ENCODE measurements at places on chromosomes 1 and 21. TPM values are rescaled to one million over a fixed set of nuclear protein-coding genes. Genes with fewer than 3 reads are reported as not detected.

Gene LCE1B
- total RNA-seq, result not detected

Gene PDZK1IP1
- total RNA-seq, result not detected

Gene CHD1L
- 29.0 TPM for total RNA-seq

GRCh38 chr1:212914789-212915188 is 35.6 kb upstream of the VASH2 start:
- DNase-seq, result no peak

- no peak for DNase-seq
Observed at GRCh38 chr1:113096493-113096892, 23.5 kb downstream of the LRIG2 start.

- DNase-seq, result no peak
Observed at GRCh38 chr1:226702318-226702956, 36.6 kb downstream of the ITPKB start.

DNA sequence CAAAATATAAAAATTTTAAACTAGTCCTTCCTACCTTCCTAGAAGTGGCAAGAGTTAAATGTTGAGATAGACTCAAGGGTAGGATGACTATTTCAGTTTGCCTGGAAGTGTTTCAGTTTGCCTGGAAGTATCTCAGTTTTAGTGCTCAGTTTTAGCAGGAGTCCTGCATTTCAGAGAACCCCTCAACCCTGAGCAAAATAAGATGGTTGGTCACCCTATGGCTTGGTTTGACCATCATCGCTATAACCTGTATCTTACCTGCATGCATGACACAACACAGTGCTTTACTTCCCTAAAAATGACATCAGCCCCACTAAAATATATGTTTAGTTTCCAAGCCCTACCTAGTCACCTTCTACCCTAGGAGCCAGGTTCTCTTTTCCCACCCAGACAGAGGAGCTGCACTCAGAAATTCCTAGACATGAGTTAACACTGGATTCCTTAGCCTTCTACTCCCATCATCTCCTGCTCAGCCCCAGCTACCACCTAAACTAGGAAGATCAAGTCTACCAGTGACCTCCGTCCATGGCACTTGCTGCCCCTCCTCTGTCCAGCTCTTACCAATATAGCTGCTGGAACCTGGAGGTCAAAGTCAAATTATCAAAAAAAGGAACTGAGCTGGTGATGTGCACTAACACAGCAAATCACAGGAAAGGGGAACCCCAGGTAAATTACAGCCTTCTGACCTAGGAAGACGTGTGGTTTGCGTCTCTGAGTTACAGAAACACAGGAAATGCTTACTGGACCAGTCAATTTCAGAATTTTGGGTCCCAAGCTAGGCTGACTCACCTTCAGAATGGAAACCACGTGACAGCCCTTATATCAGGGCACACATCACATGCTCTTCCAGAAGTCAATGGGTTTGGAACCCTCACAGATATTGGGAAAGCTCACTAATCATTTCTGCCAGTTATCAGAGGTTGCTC is 2.2 kb upstream of the G0S2 start:
- DNase-seq, result peak; percentile 60

DNA sequence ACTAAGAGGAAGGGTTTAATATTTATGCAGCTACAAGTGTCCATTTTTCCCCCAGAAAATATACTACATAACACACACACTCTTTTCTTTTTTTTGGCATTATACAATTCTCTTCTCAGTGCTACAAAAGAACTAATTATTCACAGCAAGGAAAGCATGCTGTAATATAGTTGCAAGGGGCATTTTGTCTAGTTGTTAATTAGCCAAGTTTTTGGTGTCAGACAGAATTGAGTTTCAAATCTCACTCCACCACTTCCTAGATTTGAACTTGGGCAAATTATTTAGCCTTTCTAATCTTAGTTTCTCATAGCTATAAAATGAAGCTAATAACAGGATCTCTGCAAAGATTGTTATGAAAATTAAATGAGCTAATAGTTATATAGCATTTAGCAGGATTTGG is 60.0 kb upstream of the VTCN1 start:
- no peak for DNase-seq

DNA sequence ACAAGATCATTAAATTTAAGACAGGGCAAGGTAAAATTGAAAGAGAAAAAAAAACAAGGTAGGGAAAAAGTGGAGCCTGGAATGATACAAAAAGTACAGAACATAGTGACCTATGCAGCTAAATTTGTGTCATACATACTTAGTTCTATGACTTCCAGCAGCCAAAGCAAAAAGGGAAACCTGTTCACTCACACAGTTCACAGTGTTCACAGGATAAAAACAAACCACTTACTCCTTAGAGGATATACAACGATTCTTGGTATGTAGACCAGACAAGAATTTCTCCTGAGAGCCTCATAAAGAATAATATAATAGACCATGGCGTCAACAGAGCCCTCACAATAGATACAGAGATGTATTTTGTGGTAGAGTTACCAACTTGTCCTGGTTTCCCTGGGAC is 27.5 kb downstream of the COA7 start:
- no peak for DNase-seq

DNA sequence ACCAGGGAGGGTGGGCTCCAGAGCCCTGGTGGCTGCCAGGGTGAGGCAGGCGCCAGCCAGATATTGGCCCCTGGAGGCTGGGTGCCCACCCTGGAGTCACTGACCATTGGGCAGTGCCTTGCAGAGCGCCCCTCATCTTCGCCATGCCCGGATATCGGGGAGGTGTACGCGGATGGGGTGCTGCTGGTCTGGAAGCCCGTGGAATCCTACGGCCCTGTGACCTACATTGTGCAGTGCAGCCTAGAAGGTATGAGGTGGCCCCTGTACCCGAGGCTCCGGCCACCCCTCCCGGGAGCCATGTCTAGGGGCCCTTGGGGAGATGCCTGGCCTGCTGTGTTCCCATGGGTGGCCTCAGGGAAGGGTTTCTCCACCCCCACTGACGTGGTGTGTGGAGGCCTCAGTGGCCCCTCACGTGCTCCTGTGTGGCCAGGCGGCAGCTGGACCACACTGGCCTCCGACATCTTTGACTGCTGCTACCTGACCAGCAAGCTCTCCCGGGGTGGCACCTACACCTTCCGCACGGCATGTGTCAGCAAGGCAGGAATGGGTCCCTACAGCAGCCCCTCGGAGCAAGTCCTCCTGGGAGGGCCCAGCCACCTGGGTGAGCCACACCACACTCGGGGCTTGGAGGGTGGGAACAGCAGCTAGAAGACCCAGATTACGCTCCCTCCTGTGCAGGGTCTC is 30.9 kb downstream of the TRIM11 start:
- DNase-seq, result no peak

GRCh38 chr21:44623575-44623974 is 3.3 kb upstream of the KRTAP10-9 start:
- DNase-seq, result no peak

GRCh38 chr1:53081384-53082066 is 19.5 kb downstream of the PODN start:
- no peak for DNase-seq

DNA sequence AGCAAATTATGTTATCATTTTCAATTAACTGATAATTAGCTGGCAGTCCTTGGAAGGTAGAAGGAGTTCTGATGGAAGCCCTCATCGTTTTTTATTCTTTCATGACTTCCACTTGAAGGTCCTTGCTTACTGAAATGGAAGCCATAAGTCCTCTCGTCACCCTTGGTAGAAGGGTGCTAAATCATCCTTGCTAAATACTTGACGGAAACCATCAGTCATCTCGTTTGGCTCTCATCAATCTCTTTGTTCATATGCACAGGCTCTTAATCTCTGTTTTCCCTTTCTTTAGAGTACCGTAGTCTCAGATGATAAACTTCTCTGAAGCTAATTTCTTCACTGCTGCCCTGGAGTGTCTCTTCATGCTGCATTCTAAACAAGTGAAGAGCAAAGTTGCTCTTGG is 34.5 kb downstream of the UCK2 start:
- DNase-seq, result no peak

DNA sequence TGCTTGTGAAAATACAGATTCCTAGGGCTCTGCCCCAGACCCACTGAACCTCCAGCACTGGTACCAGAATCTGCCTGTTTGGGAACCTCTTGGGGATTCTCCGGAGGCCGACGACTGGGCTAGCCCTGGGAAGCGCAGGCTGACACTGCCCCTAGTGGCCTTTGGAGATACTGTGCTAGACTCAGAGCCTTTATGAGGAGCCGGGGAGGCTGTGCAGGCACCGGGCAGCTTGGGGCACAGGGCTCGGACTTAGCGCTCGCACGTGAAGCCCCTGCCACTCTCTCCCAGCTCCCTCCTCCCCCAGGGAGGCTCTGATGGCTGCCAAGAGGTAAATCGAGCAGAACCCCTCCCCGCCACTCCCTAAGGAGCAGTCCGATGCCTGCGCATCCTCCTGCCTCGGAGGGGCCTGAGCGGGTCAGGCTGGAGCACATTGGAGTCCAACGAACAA is 144.6 kb upstream of the TNR start:
- no peak for DNase-seq

All from CD8-positive, alpha-beta T cell (primary cell).